ENCODE measurements at places on chromosomes 6 and 20.

- no peak for DNase-seq
Observed at GRCh38 chr6:134413241-134413643, 95.3 kb upstream of the SGK1 start.

- no peak for DNase-seq
Observed at GRCh38 chr6:13534536-13534935, 39.9 kb upstream of the SIRT5 start.

DNA sequence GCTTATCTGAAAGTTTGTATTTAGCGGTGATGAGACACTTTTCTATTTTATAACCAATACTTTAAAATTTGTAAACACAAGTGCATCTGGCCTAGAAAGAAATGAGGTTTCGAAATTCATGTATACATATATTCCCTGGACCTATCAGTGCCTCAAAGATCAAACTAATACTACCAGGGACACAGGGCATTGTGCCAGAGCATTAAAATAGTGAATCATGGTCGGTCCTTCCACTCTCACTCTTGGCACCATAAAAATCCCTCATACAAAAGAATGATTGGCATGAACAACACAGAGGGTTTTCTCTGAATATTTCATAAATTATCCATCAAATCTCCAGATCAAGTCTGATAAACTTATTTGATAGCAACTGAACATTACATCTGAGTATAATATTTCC, 62.0 kb downstream of the MMUT start:
- DNase-seq, result no peak

GRCh38 chr20:6575912-6576401, 191.5 kb upstream of the BMP2 start:
- DNase-seq, result peak; percentile 22

GRCh38 chr6:118551063-118552053, 3.3 kb downstream of the PLN start:
- peak; percentile 43 for DNase-seq

DNA sequence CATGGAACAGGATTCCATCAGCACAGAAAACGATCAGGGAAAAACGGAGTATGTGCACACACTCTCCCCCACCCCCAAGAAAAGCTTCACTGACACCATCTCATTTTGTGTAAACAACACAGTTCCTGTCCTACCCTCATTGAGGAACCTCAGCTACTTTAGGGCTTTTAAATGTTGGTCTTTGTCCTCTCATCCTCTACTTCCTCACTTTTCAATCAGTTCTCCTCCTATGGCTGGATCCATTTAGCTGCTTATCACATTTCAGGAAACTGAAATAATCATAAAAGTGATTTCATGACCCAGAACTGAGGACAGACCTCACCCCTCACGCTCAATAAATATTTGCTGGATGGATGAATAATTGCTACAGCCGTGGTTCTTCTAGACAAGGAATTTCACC, 33.1 kb upstream of the PNRC1 start:
- DNase-seq, result no peak

- DNase-seq, result no peak
Observed at GRCh38 chr6:131322125-131322524, 186.9 kb downstream of the AKAP7 start.

DNA sequence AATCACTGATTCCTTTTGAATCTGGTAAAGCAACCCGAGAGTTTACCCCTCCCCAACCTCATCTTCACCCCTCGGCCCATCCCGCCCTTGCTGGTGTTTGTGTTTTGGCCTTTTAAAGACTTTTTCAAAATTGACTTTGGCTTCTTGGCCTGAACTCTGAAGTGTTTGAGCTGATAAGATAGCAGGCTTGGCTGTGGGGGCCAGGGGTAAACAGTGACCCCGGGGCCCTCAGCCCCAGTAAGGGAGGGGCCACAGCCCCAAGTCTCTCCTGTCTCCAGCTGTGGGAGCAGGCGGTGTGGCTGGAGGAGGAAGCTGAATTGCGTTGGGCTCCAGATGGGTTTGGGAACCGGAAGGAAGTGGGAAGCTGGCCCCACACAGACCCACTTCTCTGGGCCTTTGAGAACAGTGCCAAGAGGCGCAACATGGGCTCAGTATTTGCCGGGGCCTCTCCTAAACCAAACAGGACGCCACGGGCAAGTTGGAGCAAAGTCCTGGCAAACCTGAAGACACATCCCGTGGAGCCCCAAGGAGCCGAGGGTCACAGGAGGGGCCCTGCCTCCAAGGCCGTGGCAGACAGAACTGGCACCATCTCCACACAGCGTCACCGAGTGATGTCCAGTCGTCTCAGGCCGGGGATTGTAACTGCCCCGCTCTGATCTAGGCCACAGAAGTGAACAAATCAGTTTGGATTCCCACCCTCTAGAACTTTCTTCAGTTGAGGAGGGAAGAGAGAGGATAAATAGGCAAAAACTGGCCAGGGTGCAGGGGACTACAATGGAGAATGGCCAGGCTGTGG, 54.3 kb upstream of the PTPN1 start:
- DNase-seq, result no peak

DNA sequence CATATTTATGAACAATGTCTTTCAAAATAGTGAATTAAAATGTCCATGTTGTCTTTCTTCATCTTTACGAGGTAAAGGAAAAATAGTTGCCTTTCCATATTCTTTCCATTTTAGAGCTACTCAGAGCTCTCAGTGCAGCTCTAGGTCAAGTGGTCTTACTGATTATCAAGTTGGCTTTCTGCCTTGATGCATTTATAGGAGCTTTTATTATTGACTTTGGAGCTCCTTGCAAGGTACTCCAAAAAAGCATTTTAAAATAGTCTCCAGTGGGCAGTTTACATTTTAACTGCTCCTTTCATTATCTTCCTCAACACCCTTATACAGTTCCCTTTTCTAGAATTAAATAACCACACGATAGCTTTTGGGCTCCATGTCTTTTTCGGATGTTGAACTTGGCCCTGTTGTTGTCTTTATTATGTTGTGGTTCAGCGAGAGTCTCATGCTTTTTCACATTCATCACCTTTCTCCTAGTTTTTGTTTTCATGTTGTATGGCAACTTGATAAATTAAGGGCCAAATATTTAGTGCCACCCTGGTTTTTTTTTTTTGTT, 122.9 kb downstream of the CLIC5 start:
- DNase-seq, result no peak

GRCh38 chr20:20692587-20692986, 19.9 kb downstream of the RALGAPA2 start:
- DNase-seq, result no peak

DNA sequence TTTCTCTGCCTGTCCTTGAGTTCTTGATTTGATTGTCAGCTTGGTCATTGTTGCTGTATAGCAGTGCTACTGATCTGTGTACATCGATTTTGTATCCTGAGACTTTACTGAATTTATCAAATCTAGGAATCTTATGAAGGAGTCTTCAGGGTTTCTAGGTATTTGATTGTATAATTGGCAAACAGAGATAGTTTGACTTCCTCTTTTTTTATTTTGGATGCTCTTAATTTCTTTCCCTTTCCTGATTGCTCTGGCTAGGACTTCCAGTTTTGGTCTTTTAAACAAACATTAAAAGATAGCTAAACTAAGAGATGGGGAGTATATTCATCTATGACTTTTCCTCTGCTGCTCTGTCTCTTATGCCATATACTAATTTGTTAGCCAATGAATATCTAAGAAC, 62.4 kb downstream of the NCOA7 start:
- no peak for DNase-seq

DNA sequence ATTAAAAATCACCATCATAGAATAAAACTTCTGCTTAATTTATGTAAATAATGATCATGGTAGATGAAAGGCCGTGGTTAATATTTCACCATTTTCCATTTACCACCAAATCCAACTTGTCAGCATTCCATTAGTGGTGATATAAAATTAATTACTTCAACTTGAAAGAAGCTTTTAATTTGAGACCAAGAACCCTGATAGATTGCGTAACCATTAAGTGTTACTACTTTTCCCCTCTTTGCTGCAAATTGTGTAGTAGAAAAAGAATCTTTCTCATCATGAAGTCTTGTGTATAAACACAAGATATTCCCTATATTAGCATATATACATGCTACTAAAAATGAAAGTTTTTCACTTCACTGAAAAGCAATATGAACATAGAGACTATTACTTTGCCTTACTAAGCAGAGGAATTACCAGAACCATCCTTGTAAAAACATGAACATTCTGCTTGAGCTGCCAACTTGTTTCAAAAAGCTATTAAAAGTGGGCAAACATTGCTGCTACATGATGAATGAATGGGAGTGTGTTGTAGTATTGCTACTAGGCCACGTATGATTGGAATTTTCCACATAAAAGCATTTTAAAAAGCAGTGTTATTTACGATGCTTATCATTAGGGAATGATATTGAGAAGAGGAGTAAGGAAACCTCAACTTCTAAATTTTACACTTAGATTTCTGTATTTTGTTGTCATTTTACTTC, 35.0 kb downstream of the STX11 start:
- DNase-seq, result no peak

GRCh38 chr6:170087941-170088581, 202.8 kb downstream of the DLL1 start:
- DNase-seq, result no peak

DNA sequence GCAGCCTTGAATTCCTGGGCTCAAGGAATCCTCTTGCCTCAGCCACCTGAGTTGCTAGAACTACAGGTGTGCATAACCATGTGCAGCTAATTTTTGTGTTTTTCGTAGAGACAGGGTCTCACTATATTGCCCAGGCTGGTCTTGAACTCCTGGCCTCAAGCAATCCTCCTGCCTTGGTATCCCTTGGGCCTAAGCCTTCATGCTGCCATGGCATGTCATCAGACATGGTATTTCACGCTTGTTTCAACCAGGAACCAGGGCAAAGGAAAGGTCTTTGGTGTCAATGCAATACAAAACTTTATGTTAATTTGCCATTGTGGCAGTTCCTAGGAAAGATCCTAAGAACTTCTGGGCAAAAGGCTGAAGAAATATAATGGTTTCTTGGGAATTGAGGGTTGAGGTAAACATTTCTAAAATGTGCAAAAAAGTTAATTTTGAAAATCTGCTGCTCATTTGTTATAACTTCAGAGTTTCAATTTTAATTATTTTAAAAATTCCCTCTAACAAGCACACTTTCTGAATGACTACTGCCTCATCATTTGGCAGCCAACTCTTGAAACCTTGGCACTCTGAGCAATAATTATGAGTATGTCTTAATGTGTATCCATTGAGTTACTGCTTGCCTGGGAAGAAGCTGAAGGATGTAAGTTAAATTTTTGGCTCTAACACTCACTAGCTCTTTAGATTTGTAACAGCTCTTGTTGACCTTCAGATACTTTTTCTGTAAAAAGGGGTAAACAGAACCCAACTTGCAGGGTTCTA, 154.1 kb downstream of the GJA10 start:
- no peak for DNase-seq

- no peak for DNase-seq
Observed at GRCh38 chr6:168280899-168281245, 38.7 kb downstream of the DACT2 start.

DNA sequence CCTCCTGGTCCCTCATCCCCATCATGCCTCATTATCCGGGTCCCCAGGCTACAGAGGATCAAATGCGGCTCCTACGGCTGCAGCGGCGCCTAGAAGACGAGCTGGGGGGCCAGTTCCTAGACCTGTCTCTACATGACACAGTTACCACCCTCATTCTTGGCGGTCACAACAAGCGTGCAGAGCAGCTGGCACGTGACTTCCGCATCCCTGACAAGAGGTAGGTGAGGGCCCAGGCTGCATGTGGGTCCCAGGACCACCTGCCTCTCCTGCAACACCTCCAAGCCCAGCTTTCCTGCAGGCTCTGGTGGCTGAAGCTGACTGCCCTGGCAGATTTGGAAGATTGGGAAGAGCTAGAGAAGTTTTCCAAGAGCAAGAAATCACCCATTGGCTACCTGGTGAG, 8.2 kb upstream of the PTPRA start:
- no peak for DNase-seq

GRCh38 chr6:43984442-43985321, 142.6 kb downstream of the MRPL14 start:
- DNase-seq, result no peak

DNA sequence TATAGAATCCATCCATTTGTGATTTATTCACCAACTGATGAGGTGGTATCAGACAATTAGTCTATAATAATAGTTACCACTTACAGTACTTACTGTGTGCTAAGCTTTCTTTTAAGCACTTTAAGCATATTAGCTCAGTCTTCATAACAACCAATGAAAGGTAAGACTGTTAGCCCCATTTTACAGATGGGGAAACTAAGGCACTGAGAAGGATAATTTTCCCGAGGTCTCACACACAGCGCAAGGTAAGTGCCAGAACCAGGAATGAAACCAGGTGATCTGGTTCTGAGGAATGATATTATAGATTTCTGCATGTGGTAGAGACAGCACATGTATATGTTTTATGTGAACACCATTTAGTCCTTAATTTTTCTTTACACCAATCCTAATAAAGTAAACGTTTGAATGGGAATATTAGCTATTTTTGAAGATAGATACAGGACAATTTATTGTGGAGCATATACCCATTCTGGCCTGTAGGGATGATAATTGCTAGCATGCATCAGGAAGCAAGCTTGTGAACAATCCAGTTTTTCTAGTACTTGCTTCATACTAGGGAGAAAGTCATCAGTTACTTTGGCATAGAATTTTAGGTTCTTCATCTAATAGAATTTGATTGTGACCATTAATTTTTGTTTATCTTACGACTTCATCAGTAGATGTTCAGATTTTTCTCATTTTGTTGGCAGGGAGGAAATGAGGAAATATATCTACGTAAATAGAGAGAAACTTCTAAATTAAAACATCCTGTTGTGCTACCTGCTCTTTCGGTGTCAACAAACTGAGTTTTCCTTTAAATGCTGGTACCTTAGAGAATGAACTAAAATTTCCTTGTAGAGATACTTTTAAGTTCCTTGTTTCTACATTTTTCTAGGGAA, 3.0 kb downstream of the YWHAB start:
- no peak for DNase-seq

GRCh38 chr20:32571566-32571965, 13.6 kb downstream of the NOL4L start:
- no peak for DNase-seq

DNA sequence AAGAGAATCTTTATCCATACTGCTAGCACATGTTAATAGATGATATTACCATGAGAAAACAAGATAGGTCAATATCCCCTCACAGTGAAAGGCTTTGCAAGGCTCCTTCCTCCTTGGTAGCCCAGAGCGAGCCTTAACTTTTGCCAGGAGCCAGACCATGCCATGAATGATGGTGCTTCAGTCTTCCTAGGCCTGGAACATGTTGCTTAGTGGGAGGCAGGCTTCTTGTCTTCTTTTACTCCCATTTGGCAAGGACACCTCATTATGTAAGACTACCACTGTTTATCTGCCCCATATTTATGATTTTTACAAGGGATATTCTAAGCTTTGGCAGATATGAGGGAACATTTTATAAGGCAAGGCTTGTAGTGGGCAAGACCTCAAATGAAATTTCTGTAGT, 90.8 kb downstream of the GJA1 start:
- DNase-seq, result no peak

- peak; percentile 77 for DNase-seq
Observed at GRCh38 chr20:49928411-49929141, 7.6 kb upstream of the RNF114 start.

- DNase-seq, result peak; percentile 16
Observed at GRCh38 chr6:90294989-90295853, 1.4 kb downstream of the BACH2 start.

GRCh38 chr20:31559704-31560093, 45.4 kb upstream of the ID1 start:
- DNase-seq, result no peak

GRCh38 chr20:24798930-24799705, 150.0 kb upstream of the CST7 start:
- no peak for DNase-seq

GRCh38 chr6:17628873-17629272, 28.8 kb downstream of the FAM8A1 start:
- no peak for DNase-seq

All from NCI-H226 (cell line).